ENCODE measurements at places on chromosomes 1 and 21.

DNA sequence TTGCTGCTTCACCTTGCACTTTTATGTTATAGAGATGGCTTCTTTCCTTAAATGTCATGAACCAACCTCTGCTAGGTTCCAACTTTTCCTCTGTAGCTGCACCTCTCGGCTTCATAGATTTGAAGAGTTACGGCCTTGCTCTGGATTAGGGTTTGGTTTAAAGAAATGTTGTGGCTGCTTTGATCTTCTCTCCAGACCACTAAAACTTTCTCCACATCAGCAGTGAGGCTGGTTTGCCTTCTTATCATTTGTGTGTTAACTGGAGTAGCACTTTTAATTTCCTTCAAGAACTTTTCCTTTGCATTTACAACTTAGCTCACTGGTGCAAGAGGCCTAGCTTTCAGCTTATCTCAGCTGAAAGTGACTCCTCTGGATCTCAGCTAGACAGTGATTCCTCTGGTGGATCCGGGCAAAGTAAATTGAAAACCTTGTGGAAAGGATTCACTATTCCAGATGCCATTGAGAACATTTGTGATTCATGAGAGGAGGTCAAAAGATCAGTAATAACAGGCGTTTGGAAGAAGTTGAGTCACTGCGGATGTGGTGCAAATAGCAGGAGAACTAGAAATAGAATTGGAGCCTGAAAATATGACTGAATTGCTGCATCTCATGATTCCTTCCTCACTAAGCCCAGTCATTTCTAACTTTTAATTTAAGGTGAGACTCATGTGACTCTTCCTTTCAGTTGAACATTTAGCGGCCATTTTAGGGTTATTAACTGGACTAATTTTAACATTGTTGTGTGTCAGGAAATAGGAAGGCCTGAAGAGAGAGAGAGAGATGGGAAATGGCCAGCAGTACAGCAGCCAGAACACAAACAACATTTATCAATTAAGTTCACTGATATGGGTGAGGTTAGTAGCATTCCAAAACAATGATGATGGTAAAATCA is 16.2 kb upstream of the RGS1 start:
- no peak for DNase-seq

DNA sequence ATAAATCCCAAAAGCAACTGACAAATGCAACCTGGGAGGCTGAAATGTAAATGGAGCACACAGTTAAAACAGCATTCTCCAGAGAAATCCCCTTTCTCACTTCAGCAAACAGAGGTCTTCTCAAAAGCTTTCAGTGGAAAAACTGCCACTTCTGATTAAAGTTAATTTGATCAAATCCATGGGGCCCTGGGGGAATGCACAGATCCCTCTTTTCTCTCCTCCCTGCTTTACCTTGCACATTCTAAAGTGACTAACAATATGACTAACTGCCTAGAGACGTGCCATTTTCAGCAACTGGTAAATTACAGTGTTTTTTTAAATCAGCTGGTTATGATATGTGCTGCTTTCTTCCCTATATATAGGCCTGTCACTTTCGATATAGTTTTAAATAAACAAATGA is 142.5 kb downstream of the RERE start:
- no peak for DNase-seq

DNA sequence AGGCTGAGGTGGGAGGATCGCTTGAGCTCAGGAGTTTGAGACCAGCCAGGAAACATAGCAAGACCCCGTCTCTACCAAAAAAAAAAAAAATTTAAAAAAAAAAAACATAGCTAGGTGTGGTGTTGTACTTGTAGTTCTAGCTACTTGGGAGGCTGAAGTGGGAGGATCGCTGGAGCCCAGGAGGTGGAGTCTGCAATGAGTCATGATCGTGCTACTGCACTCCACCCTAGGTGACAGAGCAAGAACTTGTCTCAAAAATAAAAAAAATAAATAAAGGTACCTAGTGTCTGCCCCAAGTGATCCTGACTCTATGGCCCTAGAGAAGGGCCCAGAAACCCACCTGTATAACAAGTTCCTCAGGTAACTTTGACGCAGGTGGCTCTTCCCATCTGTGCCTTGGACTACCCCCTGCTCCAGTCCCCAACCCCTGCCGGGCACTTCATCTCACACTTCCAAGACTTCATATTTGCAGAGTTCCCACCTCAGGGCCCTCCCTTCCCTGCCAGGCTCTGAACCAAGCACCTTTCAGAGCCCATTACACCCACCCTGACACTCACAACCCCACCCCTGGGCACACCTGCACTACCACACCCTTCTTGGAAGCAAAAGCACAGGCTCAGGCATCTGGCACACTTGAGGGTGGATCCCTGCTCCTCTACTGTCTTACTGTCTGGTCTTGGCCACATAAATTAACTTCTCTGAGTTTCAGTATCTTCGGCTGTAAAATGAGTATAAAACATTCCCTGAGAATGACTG is 80.2 kb upstream of the KLHDC7A start:
- DNase-seq, result no peak

DNA sequence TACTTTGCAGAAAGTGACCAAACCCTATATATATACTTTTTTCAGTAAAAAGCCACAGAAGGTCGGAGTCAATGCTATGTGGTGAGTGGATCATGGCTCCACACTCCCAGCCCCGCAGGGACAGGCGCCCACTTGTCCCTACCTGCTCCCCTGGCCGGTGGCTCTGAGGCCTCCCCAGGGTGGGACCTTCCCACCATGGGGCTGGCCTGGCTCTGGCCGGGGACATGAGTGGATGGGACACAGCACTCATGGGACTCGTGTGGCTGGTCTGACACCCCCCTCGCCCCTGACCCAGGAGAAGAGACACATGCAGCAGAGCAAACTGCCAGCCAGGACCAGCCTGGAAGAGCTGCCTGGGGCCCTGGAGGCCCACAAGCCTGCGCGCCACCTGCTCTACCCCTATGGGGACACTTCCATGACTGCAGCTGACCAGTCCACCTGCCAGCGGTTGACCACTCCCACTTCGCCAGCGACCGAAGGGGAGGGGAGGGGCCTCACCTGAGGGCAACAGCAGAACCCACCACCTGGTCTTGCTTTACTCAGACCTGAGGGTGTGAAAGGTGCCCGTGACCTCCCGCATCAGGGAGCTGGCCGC is 2.2 kb downstream of the SPATC1L start:
- DNase-seq, result no peak

DNA sequence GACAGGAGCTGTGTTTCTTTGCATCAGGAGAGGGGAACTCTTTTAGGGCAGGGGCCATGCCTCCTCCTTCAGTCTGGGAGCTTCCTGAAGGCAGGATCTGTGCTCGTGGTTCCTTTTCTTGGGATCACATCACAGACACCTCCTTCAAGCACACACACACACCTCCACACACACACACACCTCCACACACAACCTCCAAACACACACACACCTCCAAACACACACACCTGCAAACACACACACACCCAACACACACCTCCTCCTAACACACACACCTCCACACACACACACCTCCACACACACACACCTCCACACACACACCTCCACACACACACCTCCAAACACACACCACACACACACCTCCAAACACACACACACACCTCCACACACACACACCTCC is 10.5 kb downstream of the LGR6 start:
- DNase-seq, result no peak

GRCh38 chr1:77267035-77267434 is 14.8 kb upstream of the AK5 start:
- no peak for DNase-seq

GRCh38 chr1:55107101-55107500 is 67.8 kb downstream of the PCSK9 start:
- DNase-seq, result no peak

GRCh38 chr1:12170263-12170671 is 3.5 kb downstream of the TNFRSF1B start:
- DNase-seq, result no peak

- DNase-seq, result no peak
Measured at GRCh38 chr1:12129624-12130023, 37.2 kb upstream of the TNFRSF1B start.

DNA sequence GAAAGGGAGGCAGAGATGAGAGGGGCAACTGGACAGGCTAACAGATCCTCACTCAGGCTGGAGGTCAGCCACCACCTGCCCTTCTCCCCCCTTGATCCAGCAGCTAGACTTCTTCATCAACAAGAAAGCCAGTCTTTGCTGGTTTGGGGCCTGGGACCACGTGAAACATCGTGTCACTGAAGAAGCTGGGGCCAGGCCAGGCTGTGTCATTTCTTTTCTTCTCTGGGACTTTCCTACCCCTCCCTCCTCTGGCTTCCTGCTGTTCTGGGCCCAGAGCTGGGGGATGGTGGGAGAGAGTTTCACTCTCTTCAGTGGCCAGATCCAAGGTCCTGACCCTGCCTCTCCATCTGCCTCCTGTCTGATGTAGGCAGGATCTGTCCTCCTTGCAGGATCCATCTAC is 18.1 kb upstream of the SLC26A9 start:
- DNase-seq, result no peak

- DNase-seq, result no peak
Measured at GRCh38 chr1:89545264-89546038, 20.8 kb downstream of the LRRC8B start.

DNA sequence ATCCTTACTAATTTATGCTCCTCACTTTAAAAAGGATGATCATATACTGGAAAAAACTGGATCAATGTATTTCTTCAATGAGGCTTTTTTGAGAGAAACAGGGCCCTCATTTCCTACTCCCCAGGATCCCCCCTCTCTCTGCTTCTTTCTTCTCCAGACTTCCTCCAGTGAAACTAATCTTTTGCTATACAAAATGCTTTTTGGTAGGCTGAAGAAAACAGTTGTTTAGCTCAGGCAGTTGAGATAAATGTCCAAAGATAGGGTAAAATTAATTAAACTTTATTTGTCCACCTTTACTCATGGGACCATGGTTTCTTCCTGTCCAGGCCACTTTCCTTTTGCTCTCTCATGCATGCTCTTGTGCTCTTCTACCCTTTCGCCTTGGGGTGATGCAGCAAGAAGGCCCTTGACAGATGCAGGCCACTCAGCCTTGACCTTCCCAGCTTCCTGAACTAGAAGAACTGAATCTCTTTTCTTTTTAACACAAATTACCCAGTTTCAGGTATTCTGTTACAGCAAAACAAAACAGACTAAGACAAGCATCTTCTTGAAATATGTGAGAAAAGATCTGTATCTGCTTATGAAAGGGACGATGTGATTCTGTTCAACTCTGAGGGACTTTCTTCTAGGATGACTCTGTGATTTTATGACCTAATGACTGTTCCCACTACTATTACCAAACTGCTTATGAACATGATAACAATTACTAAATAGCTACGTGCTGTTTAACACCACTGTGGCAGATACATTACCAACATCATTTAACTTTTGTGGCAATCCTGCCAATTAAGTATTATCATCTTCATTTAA is 63.7 kb downstream of the NVL start:
- no peak for DNase-seq

DNA sequence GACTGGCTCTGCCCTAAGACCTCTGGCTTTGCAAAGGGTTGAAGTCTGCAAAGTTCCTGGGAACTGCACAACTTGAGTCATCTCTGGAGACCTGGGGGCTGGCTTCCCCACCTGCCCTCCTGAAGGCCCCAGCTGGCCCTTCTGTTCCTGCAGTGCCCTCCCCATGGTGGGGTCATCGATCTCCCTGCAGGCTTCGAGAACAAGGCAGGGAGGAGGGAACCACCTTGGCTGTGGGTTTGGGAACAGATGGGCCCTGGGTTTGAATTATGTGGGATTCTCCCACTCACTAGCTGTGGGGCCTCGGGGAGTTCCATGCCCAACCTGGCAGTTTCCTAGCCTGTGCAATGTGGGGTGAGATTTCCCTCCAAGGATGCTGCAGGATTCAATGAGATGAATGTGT is 310.2 kb downstream of the PTPRU start:
- DNase-seq, result no peak

DNA sequence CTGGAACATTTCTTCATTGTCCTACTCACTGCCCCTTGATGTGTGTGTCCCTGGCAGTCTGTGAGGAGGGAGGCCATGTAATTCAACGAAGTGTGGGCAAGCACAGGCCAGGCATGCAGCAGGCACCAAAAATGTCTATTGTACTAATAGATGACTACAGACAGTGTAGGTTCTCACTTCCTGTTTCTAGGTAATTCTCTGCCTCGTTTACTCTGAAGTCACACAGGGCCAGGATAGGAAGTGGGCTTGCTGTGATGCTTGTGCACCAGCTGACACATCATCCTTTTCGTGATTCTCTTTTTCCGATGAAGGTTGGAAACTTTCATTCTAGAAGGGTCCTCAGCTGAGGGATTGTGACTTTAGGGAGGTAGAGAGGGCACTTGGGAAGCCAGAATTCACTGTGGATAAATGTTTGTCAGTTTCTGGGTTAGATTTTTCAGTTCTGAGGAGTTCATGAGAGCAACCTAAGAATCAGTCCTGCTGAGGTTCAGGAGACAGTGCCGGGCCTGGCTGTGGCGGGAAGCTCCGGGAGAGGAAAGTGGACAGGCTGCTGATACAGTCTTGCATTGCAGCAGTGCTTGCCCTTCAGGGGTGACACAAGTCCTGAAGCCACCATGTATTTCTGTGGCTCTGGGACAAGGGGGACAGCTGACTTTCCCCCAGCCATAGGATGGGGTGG is 4.3 kb upstream of the CSF1 start:
- DNase-seq, result no peak

- DNase-seq, result no peak
Measured at GRCh38 chr1:41542196-41542930, 57.9 kb upstream of the EDN2 start.

DNA sequence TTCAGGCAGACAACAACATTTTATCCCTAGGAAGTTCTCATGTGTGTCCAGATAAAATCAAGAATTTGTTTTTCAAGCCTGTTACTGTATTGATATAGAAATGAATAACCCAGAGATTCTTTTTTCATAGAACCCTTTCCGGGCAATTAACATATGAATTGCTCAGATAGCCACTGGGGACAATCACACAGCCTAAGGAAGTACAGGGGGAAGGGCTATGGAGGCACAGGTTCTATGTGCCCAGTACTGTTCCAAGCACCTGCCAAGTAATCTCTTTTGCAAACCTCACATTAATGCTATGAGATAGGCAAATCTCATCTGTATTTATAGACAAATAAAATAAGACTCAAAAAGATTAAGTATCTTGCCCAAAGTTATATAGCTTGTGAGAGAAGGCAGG is 84.9 kb downstream of the NTNG1 start:
- DNase-seq, result no peak

GRCh38 chr1:226666692-226667091 is 72.4 kb downstream of the ITPKB start:
- no peak for DNase-seq

GRCh38 chr1:17400725-17401341 is 28.8 kb downstream of the PADI6 start:
- DNase-seq, result no peak

- no peak for DNase-seq
Measured at GRCh38 chr1:109849655-109850054, 61.0 kb upstream of the CSF1 start.

- DNase-seq, result no peak
Measured at GRCh38 chr1:117260761-117261423, 50.2 kb upstream of the VTCN1 start.

GRCh38 chr1:160371346-160371631 is 4.4 kb downstream of the NHLH1 start:
- DNase-seq, result no peak

Data from NCI-H187 treated with DMSO at 0.1 percent for 48 hours (cell line).